ENCODE measurements at places on chromosomes 4 and X.
A peak's percentile ranks its signal among the peaks of the same experiment; 100 is the strongest.

- DNase-seq = no peak
Observed at GRCh38 chr4:54572152-54572542, 85.6 kb upstream of the KIT start.

- no peak for DNase-seq
Observed at GRCh38 chr4:185018834-185019455, 655 bp downstream of the HELT start.

- DNase-seq = peak; percentile 54
Observed at GRCh38 chr4:119394826-119395225, 72.9 kb upstream of the FABP2 start.

DNA sequence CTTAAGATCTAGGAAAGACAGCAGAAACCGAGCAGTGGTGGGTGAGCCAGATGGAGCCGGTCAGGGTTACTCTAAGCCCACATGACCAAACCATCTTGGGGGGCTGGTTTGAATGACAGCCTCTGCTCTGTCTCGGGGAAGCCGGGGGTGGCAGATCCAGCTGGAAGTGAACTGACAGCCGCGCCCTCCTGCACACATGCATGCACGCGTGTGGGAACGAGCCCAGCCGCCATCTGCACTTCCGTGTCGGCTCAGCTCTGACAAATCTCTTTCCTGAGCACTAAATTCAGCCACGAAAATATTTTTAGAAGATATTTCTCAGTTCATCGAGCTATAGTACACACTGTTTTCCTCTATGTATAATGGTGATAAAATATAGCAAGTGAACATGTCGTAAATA lies 115.5 kb downstream of the DCTD start:
- no peak for DNase-seq

DNA sequence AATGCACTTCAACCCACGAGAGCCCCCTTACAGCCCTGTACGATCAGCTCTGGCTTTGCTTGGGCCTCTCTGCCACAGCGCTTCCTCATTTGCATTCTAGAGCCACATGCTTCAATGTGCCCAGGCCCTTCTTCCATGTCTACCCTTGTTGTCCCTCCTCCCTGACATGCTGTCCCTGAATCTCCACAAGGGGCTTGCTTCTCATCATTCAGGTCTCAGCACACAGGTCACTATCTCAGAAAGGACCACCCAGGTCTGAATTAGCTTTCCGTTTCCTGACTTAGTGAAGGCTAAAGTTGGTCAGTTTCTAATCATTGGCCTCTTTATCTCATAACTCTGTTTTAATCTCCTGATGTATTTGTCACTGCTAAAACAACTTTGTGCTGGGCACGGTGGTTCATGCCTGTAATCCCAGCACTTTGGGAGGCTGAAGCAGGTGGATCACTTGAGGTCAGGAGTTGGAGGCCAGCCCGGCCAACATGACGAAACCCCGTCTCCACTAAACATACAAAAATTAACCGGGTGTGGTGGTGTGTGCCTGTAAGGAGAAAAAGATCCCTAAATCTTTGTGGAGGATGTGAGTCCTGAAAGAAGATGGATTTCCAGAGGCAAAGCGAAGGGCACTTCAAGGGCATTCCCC lies 17.9 kb upstream of the SLC34A2 start:
- DNase-seq = no peak

- no peak for DNase-seq
Observed at GRCh38 chr4:165464813-165465381, 86.1 kb downstream of the CPE start.

DNA sequence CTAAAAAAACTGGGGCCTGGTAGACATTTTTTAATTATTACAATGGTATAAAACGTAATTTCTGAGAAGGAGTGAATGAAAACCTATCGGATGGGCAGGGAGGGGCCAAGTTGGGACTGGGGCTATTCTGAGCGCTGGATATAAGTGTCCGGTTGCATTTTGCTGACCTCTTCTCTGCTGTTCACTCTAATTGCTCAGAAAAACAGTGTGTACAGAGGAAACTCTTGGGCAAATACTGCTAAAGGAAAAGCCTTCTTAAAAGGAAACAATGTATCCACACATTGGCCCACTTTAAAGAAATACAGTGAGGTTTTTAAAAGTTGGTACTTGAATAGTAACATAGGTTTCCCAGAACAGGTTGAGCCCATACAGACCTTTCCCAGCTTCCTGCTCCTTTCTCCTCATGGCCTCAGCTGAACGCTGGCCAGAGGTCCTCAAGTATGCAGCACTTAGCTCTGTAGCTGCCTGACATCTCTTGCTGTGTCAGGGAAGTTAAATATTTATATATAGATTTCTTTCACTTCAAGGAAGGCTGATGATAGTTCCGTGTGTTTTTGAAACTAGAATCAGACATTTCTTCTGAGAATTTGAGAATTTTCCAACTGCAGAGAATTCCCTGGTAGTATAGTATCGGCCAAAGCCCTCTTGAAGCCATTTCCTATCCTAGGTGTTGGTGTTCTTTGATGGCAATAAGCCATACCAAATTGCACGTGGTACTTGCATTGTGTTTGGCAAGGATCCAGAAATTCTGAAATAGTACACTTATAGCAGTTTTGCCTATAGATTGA lies 97.1 kb upstream of the SLC4A4 start:
- DNase-seq = no peak

DNA sequence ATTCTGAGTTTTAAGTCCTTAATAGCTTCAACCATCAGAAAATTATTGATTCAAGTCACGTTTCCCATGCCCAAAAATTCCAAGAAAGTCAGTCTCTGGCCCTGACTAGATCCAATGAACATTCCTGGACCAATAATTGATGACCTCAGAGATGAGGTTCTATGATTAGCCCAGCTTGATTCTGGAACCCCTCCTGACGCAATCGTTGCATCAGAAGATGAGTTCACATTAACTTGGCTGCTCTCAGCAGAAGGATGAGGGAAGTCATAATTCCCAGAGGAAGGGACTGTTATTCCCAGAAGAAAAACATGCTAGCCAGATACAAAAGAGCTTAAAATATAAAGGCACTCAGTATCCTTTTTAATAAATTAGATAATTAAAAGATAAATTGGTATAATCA lies 34.3 kb upstream of the CPEB2 start:
- DNase-seq = no peak

- DNase-seq = no peak
Observed at GRCh38 chr4:124433500-124433899, 279.0 kb downstream of the ANKRD50 start.

- no peak for DNase-seq
Observed at GRCh38 chrX:49282647-49283011, 13.0 kb downstream of the PPP1R3F start.

- DNase-seq = no peak
Observed at GRCh38 chr4:124866301-124866700, 153.8 kb upstream of the ANKRD50 start.

DNA sequence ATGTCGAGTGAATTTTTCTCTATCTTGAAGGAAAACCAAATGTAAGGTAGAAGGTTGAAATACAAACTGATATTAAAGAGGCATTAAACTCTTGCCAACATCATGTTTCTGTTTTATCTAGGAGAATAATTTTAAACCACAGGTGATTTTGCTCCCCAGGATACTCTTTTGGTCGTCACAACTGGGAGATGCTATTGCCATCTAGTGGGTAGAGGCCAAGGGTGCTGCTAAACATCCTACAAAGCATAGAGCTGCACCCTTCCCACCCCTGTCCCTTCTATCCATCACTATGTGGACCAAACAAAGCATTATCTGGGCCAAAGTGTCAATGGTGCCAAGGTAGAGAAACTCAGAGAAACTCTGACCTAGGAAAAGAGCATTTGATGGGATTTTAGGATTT lies 154.6 kb upstream of the MAGEB2 start:
- DNase-seq = no peak

DNA sequence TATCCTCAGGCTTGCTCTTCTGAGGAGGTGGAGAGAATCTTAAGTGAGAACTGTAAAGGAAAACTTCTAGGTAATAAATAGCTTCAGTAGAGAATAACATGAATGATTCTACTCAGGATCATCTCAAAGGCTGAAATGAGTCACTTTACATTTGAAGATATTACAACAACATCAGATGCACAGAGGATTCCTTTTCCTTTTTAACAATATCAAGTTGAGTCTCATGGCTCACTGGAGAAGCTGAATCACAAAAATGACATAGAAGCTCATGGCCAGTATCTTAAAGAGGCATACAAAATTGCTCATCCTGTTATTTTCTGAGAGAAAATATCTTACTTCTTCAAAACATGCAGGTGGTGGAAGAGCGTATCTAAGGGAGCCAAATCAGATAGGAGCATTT lies 72.5 kb upstream of the EMCN start:
- DNase-seq = no peak

- no peak for DNase-seq
Observed at GRCh38 chr4:124804584-124804983, 92.1 kb upstream of the ANKRD50 start.

DNA sequence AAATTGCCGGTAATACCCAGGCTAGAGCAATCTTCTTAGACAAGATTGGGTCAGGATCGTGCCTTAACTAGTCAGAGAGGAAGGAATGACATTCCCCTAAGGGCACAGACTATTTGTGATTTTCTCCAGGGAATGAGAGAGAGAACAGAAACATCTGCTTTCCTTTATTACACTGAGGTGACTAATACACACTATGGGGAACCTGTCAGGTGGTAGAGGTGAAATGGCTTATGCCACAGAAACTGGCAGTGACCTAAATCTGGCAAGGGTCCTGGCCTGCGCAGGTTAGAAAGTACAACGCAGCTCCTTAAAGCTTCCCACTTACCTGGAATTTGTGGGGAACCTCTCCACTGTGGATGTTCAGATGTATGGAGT lies 16.6 kb upstream of the HPGD start:
- no peak for DNase-seq

GRCh38 chr4:30538794-30539193 lies 181.4 kb upstream of the PCDH7 start:
- no peak for DNase-seq

All from ecto neural progenitor cell (in vitro differentiated cells).